Midbrain (tissue), 1 donor: ENCODE measurements at places on chromosomes 6 and 20.

DNA sequence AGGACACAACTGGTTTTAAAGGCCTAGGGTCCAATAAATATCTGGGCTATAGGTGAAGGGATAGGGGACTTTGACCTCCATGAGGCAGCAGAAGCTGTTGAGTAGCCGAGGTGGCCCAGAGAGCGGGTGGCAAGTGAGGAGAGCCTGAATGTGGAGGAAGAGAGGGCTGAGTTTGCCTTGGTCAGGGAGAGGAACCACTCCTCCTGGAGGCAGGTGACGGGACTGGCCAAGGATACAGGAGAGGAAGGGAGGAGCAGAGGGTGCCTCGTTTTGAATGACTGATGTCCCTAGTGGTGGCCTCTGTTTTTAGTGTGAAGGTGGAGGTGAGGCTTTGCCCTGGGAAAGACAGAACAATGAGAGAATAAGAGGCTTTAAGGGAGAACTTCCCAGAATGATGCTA is 19.1 kb upstream of the AAR2 start:
- DNase-seq, result no peak

DNA sequence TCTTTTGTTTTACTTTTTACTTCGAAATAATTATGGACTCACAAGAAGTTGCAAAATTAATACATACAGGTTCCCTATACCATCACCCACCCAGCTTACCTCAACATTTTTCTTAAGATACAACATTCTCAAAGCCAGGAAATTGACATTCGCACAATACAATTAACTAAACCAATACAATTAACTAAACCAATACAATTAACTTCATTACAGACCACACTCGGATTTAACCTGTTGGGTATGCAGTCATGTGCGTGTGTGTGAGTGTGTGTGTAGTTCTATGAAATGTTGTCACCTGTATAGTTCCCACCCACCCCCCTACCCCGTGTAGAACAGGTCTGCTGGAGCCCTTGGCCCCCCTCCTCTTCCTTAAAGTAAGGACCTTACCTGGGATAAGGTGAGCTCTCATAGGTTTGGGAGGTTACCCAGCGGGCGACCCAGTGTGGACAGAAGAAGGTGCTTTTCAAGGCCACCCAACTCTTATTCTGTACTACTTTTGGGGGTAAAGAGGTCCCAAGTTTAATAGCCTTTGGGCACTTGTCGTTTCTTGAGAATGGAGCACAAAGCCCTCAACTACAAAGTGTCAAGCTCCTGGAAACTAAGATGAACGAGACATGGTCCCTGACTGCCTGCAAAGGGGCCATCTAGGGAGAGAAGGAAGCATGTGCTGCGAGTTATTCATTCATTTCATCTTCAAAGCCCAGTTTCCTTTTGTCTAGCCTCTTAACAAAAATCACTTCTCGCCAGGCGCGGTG is 544 bp upstream of the STK38 start:
- no peak for DNase-seq

DNA sequence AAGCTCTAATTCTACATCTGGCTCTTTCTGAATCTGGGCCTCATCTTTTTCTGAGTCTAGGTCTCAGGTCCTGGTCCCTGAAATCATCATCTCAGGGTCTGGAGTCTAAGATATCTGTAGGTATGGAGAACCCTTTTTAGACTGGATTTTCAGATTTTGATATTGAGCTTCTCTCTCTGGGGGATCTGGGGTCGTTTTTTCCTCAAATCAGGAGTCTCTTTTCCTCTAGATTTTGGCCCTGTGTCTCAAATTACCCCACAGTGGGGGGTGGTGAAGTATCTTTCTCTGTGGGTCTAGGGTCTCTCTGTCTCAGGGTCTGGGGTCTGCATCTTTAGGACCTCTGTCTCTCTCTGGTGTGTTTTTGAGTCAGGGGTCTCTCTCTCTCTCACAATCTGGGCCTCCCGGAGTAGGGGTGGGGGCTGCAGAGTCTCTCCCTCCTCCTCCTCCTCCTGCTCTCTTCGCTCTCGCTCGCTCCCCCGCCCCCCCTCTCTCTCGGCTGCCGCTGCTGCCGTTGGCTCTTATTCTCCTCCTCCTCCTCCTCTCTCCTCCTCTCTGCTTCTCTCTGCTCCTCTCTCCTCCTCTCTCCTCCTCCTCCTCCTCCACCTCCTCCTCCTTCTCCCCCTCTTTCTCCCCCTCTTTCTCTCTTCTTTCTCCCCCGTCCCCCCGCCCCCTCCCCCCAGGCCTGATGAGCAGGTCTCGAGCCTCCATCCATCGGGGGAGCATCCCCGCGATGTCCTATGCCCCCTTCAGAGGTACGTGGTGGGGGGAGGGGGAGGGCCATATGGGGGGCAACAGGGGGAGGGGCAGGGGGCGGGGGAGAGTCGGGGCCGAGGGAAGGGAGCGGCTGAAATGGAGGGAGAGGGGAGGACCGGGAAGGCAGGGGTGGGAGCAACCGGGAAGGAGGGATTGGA is at the start of gene SYNGAP1:
TSS of gene SYNGAP1 (plus strand) at position 486 of the 911 bp plus-strand sequence. CDS start at position 686, 200 bp downstream.
- DNase-seq, result peak; percentile 13

GRCh38 chr6:156879186-156879585 is 102.0 kb downstream of the ARID1B start:
- DNase-seq, result no peak

GRCh38 chr6:92188016-92188415 is 1231.3 kb downstream of the EPHA7 start:
- DNase-seq, result no peak

DNA sequence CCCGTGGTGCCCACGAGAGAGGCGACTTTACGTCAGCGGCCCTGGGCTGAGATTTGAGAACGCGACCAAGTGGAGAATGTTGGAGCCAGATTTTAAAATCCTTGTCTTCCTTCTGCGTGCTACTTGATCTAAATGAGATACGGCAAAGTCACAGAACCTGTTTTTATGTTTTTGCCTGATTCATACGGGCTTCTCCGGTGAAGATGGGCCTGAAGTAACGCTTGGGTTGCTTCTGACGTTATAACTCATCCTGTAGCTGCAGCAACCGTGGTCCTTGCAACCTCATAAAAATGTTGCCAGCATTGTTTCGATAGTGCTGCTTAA is 462 bp upstream of the SLC35B3 start:
- DNase-seq, result no peak
